ENCODE measurements at places on chromosomes 4 and X.

DNA sequence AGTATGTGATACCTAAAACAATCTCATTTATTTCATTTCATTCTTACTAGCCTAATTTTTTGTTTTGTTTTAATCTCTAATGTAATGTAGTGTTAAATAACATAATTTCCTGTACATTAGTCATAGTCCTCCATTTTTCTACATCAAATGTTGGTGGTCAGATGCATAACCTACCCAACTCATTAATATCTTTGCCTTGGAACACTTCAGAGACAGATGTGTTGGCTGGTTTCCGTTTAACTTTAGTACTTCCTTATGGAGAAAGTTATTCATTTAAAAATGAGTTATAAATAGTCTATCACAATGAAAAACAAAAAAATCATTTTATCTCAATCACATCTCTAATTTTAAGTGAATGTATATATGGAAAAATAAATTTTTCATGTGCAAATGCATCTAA is 190.2 kb downstream of the ANTXR2 start:
- no peak for DNase-seq

- DNase-seq, result no peak
These were observed 186.8 kb downstream of the NDST4 start for GRCh38 chr4:114926583-114926982.

DNA sequence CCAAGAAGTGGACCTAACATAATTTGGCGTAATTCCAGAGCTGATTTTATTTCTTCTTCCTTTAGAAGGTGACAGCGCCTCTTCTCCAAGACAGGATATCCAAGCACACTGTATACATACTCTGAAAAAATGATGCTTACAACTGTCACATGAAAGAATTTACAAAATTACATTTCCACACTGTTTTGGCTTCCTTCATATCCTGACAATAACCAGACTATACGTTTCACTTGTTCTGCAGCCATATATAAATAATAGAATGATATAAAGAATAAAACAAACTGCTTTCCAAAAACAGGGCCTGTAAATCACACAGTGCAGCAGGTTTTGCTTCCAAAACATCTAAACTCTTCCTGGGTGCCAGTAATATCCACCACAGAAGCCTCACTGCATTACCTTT is 141.6 kb downstream of the FBXO8 start:
- DNase-seq, result no peak

- DNase-seq, result no peak
These were observed 40.5 kb upstream of the BMP2K start for GRCh38 chr4:78735697-78736096.

DNA sequence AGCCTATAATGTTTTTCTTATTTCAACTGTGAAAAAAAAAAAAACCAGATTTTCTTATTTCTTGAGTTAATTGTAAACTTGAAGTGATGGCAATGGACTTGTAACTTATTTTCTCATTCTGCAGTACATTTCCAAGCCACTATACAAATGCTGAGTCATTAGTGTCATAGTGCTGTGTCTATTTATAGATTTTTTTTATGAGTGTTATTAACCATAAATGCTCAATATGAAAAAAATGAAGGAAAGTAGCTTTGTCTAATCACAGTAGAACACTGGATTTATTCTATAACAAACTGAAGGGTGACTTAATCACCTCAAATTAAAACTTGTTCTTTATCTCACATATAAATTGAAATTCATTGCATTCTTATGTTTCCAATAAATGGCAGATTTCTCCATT is 718.6 kb downstream of the CCSER1 start:
- no peak for DNase-seq

GRCh38 chr4:79959652-79960051 is 113.4 kb downstream of the ANTXR2 start:
- no peak for DNase-seq

- no peak for DNase-seq
These were observed 54.1 kb upstream of the PDLIM5 start for GRCh38 chr4:94397635-94398034.

DNA sequence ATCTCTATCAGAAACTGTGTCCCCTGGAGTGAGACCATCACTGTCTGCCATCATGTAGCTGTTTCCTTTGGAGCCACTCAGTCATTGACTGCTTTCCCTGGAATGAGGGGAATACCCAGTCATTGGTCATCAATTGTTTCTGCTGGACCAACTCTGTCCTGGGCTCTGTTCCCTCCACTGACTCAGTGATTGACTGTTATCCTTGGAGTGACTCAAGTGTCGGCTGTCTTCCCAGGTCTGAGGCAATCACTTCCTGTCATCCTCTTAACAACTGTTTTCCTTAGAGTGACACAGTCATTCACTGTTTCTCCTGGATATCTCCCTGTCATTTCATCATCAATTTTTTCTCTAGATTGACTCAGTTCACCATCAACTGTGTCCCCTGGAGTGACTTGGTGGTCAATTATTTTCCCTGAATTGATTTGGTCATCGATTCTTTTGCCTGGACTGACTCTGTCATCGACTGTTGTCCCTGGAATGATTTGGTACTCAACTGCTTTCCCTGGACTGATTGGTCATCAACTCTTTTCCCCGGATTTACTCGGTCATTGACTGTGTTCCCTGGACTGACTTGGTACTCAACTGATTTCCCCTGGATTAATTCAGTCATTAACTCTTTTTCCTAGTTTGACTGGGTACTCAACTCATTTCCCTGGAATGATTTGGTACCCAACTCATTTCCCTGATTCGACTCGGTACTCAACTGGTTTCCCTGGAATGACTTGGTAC is 327.9 kb upstream of the VCX start:
- DNase-seq, result no peak

DNA sequence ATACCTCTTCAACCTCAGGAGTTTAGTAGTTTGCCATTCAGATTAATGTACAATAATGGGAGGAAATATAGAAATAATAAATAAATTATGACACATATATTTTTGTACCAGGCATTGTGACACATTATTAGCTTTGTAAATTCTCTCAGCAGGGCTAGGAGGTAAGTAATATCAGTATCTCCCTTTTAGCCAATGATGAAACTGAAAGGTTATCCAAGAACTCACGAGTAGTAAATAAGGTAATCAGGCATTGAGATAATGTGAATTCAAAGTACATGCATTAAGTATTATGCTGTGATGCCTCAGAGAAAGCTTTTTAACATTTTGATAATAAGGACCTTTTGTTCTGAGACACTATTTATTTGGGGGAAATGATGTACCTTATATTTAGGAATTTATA is 5.3 kb upstream of the ARAP2 start:
- no peak for DNase-seq

DNA sequence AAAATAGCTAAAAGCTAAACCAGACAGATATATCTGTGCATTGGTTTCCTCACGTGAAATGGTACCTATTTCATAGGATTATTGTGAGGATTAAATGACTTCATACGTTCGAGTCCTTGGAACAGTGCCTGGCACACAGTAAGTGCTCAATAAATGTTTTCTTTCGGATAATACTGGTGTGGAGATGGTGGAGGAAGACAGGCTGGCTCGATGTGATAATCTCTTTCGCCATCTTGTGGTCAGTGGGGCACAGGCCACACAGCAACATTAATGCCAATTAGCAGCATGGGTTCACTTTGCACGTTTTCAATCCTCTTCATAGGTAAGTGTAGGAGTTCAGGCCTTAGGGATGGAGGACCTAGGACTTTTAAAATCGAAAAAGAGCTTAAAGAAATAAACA is 9.3 kb downstream of the PAGE4 start:
- no peak for DNase-seq

DNA sequence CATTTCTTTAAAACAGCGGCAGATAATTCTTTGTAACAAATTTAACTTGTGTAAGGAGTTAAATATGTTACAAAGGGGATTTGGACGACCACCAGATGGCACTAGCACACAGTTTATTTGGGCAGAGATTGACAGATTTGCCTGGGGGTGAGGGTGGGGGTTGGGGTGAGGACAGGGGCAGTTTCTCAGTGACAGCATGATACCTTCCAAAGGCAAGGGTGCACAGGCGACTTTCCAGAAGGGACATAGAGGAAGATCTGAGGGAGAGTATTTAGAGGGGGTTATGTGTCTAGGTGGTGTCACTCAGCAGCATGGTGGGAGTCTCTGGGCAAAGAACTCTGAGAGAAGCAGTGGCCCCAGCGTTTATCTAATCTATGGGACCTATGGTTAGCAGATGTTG is 9.6 kb upstream of the TMA16 start:
- DNase-seq, result peak; percentile 40

DNA sequence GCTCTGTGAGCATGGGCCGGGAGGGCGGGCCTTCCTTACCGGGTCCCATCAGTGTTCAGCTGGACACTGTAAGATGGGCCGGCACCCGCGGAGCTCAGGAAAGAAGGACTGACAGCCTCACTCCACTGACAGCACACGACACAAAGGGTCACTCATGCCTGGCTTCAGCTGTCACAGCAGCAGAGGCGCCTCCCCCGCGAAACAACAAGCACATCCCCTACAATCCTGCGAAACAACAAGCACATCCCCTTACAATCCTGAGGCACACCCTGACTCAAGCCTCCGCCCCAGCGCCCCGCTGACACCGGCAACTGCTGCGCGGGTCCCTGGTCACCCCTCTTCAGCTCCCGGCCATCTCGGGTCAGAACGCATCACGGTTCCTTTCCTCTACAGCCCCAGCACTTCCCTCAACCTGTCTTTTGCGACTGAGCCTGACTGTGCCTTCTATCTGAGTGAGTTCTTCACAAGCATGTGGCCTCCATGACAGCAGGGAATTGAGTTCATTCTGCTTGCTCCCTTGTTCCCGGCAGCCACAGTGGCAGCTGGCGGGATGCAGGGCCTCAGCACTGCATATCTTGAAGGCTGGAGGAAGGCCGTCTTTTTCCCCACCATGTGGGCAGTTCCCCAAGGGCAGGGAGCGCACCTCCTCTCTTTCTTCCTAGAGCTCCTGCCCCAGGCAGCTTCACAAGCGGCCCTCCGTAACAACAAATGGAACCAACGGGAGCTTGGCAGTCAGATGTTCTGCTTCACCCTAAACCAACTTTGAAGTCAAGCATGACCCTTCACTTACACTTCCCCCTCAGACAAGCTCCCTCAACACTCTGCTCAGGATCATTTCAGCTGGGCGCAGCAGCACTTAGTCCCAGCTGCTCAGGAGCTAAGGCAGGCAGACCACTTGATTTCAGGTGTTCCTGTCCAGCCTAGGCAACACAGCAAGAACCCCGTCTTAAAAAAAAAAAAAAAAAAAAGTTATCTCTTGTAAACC is 39.6 kb downstream of the SCD5 start:
- no peak for DNase-seq

- peak; percentile 39 for DNase-seq
These were observed at the start of gene NMU for GRCh38 chr4:55635741-55636655. Gene NMU (minus strand): TSS chr4:55636298. CDS start chr4:55636192, 106 bp downstream.

GRCh38 chr4:156439576-156440200 is 486.0 kb upstream of the CTSO start:
- no peak for DNase-seq

DNA sequence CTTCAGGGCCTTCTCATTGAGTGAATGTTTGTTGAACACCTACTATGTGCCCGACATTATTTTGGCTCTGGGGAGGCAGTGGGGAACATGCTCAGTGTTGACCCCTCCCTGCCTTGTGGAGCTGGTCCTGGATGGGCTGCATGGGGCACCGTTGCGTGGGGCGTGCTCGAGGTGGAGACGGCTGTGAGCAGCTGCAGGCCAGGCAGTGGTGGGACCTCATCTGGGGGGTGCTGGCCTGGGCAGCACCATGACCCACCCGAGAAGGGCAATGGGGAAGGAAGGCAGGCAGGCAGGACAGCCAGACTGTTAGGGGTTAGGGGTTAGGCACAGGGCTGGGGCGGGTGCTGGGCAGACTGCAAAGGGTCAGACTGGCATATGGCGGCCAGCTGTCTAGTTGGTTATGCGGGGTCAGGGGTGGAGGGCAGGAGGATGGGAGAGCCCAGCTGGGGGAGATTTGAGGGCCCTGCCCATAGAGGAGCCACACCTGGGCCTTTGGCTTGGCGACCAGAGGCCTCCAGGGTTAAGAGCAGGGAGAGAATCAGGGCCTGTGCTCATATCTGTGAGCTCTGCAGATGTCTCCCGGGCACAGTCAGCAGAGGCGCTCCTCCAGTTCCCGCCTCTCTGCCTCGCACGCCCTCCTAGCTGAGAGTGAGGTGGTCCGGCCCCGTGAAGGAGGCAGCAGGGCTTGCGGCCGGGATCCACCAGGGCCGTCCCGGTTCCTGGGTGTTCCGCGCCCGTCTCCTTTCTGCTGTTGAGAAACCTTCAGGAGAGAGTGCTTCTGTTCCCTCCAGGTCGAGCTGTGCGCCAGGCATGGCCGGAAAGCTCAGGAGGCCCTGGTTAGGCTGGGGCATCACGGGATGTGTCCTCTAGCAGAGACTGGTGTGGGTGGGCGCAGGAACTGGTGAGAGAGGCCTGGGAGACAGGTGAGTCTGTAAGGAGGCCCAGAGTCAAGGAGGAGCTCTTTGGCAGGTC is 73.3 kb downstream of the RGS12 start:
- no peak for DNase-seq

DNA sequence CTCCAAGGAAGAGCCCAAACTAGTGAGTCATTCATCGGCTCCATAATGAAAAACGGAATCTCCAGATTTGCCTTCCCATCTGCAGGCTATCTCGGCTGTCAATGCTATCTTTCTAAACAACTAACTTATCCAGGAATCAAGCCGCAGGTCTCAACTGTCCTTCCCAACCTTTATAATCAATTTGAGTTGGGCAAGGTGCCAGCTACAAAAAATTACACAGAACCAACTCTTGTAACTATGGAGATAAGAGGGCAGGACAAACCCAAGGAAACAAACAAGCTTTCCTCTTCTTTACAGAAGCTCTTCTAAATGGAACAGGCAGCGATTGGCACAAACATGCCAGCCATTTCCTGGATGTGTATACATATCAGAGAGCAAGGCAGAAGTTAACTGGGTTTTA is 61.2 kb upstream of the RAI2 start:
- no peak for DNase-seq

GRCh38 chr4:133594390-133595207 is 445.5 kb downstream of the PCDH10 start:
- no peak for DNase-seq

GRCh38 chrX:9003041-9003440 is 30.9 kb downstream of the FAM9B start:
- DNase-seq, result no peak

- DNase-seq, result no peak
These were observed 71.2 kb downstream of the MSX1 start for GRCh38 chr4:4930677-4931076.

DNA sequence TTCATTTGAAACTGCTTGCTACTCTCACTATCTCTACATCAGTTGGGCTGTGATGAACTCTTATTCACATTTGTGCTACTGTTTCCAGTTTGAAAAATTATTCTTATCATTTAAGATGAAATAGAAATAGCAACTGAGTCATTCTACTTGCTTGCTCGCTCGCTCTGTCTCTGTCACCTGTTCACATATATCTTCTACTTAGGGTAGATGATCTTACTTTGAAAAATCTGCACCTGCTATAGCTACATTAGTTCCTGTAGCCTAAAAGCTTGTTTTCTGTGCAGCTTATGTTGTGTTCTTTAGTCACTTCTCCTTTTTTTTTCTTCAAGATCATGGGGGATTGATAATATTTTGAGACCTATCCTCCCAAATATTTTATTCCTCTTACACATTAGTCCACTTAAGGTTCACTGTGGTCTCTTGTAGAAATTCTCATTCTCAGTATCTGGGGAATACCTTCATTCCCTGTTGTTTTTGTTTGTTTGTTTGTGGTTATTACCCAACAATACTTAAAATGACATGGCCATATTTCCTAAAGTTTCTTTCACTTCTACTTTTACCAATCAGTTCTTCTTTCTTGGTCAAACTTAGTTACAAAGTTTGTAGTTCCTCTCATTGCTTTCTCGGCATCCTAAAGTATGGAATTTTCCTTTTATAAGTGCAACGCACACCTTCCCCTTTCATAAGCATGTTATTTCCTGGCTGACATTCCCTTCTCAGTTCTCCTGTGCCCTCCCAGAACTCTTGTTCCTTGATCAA is 36.5 kb downstream of the CLCN5 start:
- DNase-seq, result no peak

All from left cardiac atrium (tissue), 4 donors.